ENCODE measurements at places on chromosomes 11 and 22.
A peak's percentile ranks its signal among the peaks of the same experiment; 100 is the strongest.

DNA sequence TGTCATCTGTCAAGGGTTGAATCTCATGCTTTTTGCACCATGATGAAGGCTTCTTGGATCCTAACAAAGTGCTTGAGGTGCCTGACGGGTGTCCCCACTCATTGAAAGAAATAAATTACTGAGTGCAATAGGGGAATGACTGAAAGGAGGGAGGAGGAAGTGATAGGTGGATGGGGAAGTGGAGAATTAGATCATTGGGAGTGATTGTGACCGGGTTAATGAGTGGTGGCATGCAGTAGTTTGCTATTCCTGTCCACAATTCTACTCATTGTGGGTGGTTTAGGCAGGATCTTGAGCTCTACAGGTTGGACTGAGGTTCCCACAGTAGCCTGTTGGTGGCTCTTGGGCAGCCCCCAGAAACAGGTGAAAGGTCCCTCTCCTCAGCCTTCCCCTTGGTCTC, 44.3 kb downstream of the THAP12 start:
- DNase-seq: no peak

- DNase-seq: no peak
Observed at GRCh38 chr11:64916040-64916774, 802 bp downstream of the ATG2A start.

DNA sequence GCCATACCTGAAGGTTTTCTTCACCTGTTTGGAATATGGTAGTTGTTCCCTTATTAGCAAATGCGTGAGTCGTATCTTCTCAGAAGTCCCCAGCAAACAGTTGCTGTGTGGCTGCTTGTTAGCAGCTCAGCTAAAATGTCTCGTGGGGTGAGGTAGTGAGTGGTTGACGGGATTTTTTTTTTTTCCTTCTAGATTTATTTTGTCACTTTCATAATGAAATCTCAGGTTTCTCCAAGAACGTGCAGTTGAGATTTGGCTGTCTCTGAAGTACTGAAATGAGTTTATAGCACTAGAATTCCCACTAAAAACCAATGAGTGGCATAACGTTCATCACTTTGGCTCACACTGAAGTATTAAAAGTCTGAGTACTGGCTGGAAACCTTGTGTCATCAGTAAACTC, 16.8 kb downstream of the RCN1 start:
- DNase-seq: no peak

DNA sequence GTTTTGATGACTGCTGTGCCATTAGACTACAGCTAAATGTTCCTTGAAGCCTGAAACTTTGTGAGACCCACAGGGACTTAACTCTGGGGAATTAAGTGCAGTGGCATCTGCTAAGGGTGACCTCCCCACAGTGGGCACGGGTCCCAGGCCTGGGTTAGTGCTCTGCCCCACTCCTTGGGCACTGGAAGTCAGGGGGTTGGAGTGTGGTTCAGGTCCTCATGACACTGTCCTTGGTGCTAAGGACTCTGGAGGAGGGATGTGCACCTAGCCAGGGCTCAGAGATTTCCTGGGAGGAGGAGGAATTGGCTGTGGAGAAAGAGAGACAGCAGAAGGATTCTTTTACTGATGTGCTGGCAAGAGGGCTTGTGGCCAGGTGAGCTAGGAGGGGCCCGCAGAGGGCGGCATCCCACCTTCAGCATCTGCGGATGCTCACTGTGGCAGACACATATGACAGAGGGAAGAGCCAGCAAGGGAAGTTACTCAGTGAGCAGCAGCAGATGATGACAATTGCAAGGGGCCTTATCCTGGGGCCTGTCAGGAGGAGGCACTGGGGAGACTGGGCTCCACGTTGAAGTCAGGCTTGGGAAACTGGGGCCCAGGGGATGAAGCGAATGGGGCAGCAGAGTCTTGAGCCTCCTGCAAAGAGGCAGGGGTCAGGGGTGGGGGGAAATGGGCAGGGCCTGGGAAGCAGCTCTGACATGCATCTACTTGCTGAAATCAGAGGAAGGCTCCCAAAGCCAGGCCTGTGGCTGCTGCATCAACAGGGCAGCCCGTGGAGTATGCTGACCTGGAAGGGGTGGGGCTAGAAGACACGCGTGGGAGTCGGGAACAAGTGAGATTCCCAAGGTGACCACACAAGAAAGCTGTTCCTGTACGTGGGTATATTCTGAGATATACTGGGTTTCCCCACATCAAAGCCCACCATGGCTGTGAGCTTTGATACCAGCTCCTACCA, 144.0 kb downstream of the MPPED1 start:
- no peak for DNase-seq

DNA sequence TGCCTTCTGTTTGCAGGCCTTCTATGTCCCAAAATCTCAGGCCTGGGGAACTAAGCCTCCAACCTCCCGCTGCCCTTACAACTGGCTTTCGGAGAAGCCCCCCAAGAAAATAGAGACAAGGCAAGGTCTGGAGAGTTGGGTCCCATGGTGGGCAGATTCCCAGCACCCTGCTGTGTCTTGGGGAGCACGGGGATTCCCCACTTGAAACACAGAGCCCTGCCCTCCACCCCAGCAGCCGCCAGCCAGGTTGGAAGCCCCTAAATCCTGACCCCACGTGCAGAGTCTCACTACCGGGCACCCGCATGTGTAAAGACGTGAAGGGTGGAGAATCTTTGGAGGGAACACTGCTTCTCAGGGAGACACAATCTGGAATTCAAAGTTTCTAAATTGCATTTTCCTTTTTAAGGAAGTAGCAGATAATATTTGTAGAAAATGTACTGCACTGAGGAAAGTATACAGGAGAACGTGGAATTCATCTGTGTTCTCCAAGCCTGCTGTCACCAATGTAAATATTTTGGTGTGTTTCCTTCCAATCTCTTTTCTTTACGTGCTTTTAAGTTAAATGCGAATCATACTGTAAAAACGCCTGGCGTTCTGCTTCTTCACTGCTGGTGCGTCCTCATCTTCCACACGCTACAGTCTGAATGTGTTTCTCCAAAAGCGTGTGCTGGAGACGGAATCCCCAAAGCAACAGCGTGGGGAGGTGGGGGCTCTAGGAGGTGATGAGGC, 220.9 kb downstream of the BRD1 start:
- DNase-seq: no peak

DNA sequence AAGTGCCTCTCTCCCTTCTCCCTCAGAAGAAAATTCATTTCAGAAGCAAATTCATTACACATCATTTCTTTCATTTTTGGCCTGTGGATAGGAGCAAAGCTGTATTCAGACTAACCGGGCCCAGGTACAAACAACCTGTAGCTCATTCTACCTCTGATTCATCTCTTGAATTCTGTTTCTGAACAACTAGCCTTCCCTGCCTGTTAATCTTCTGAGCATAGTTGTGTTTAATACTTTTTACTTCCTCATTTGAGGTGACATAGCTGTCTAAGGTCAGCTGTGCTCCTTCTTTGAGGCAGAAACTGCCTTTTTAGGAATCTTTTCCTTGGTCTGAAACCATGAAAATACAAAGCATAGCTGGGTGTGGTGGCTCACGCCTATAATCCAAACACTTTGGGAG, 12.6 kb upstream of the IL18BP start:
- DNase-seq: no peak

DNA sequence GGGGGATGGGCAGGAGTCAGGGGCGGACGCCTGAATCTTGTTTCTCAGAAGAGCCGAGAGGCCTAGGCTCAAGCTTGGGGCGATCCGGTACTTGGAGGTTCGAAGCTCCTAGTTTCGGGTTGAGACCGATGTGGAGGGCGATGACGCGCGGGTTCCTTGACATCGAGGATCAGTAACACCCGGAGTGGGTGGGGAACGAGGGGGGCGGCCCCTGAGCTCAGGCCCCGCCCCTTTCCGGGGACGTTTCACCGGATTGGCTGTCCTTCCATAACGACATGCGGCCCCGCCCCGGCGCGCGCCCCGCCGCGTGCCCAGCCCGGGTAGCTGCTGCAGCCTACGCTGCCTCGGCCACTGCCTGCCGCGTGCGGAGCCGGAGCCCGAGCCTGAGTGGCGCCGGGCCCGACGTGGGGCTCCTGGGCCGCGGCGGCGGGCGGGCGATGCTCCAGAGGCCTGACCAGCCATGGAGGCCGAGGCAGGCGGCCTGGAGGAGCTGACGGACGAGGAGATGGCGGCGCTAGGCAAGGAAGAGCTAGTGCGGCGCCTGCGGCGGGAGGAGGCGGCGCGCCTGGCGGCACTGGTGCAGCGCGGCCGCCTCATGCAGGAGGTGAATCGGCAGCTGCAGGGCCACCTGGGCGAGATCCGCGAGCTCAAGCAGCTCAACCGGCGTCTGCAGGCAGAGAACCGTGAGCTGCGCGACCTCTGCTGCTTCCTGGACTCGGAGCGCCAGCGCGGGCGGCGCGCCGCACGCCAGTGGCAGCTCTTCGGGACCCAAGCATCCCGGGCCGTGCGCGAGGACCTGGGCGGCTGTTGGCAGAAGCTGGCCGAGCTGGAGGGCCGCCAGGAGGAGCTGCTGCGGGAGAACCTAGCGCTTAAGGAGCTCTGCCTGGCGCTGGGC, at the start of gene CCDC85B:
Gene CCDC85B, plus strand, starts transcription at position 350 of the 895 bp plus-strand sequence. Its CDS starts 111 bp downstream, at position 461.
- peak; percentile 84 for DNase-seq

- DNase-seq: no peak
Observed at GRCh38 chr11:44539971-44540370, 25.5 kb upstream of the CD82 start.

GRCh38 chr11:40401132-40401853, 1058.2 kb downstream of the LRRC4C start:
- DNase-seq: no peak

- DNase-seq: no peak
Observed at GRCh38 chr11:59545179-59546020, 34.1 kb downstream of the OR4D9 start.

DNA sequence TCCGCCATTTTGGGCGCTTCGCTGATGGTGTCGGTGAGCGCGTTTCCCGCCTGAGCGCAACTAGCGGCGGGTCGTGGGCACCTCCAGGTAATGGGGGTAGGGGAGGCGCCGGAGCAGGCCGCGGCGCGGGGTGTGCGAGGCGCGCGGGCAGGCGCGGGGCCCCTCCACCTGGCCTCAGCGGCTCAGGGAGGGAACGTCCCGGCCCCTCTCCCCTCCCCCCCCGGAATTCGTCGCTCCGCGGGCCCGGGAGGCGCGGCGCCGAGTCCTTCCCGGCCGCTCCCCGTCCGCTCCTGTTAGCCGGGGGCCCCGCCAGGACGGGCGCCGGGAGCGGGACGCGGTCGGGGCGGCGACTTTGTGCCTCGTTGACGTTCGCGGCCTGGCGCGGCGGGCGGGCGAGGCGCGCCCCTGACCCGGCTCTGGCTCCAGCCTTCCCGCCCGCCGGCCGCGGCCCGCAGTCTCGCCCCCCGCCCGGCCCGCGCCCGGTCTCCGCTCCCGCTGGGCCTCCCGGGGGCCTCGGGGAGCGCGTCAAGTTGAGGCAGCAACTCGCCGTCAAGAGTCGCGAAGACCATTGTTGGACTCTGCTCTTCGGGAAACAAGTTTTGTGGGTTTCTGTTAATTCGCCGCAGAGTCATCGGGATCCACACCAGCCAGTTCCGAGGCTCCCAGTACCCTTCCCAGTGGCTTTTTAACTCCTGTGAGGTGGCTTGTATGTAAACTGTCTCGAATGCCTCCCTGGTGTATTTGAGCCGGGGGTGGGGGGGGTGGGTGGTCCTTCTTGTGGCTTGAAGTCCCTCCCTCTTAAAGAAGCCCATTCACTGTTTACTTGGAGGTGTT, at the start of gene PPP6R3:
Gene PPP6R3, plus strand, starts transcription at position 12 of the 834 bp plus-strand sequence. CDS start 76,913 bp downstream, outside the sequence.
- no peak for DNase-seq

- no peak for DNase-seq
Observed at GRCh38 chr11:95363164-95363563, 132.2 kb upstream of the SESN3 start.

DNA sequence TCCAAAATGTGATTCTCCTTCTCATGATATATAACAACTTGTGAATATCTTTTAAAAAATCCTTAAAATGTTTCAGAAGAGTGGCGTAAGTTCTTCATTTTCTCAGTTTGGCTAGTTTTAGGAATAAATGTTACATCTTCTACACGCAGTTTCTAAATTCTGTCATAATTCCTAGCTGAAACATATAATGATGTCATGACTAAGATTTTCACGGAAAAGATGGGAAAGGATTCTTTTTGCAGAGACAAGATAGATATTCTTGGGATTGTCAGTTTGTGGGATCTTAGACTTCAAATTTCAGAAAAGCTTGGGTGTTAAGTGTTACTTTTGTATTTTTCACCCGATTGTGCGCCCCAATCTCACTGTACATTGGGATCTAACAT, 1.7 kb downstream of the EED start:
- no peak for DNase-seq

DNA sequence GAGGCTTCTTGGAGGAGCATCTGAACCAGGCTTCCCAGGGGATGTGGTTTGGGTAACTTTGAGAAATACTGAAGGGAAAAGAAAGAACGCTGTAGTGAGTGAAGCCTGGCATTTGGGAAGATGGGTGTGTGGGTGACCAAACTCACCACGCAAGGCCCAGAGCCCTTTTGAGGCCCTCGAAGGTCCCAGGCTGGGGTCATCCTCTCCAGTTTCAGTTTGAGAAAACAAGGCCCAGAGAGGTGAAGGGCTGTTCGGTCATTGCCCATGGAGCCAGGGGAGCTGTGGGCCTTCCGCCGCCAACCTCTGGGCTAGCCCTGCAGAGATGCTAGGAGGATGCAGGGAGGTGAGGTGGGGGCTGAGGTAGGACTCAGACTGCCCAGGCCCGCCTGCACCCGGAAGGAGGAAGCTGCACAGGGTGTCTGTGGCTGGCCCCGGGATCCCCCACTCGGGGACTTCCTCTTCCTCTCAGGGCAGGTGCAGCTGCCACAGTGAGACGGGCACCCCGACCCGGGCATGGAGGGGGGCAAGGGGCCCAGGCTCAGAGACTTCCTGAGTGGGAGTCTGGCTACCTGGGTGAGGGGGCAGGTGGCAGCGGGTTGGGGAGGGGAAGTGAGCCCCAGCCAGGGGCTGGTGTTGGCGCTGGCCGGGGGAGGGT, at the start of gene CCDC88B:
Gene CCDC88B, plus strand, starts transcription at position 451 of the 655 bp plus-strand sequence. Its CDS starts 63 bp downstream, at position 514.
- no peak for DNase-seq

DNA sequence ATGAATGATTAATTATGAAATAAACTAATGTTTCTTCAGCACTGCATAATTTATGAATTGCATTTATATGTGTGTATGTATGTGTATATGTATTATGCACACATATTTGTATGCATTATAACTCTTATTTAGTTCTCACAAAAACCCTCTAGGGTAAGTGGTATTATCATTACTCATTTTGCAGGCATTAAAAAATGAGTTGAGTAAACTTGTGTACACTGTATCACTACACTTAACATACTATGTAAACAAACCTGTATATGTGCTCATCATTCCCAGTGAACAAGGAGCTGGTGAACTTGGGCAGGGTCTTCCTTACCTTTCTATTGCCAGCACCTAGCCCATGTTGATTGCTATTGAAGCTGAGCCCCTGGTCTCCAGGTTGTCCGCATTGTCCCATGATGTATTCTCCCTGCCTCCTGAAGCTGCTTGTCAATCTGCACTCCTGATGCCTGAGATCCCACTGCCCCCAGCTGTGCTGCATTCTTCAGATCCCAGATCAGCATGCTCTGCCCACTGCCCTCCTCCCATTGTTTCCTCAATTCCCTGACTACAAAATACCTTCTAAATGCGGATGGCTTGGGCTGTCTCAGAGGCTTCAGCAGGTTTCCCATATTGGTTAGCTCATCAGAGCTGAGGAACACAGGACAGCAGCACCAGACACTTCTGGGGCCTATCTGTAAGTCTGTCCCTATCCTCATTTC, 267.9 kb upstream of the SESN3 start:
- DNase-seq: no peak

GRCh38 chr11:66543263-66544107, 2.4 kb downstream of the ZDHHC24 start:
- no peak for DNase-seq

GRCh38 chr11:44840521-44841251, 110.0 kb downstream of the TP53I11 start:
- DNase-seq: no peak

Measured in BJ (cell line).